Erythroblast (primary cell): ENCODE measurements at places on chromosomes 6 and 20.

DNA sequence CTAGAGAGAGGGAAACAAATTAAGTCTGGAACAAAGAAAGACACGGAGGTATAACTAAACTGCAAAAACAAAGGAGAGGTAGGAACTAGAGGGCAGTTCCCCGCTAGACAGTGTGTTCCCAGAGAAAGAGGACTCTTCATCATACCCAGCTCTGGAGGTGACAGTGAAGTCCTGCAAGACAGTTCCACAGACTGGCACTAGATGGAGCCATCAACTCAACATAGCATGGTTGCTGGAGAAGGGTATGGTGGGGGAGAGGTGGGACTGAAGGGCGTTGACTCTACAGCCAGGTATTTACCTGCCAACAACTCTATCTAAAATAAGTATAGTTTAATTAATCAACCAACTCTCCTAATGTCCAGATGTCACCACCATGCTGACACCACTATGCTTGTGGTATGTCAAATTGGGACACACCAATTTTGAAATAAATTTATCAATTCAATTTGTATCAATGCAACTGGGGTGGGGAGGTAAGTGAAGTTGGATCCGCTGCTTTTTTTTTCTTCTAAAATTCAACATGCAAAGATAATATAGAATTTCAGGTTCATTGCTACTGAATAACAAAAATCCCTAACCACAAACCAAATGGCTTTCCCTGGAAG is 9.7 kb downstream of the BACH2 start:
- DNase-seq: peak; percentile 67

- peak; percentile 85 for DNase-seq
These were observed 46.2 kb downstream of the GJA10 start for GRCh38 chr6:89940225-89941027.

GRCh38 chr6:6328451-6328850 is 8.0 kb upstream of the F13A1 start:
- DNase-seq: no peak

DNA sequence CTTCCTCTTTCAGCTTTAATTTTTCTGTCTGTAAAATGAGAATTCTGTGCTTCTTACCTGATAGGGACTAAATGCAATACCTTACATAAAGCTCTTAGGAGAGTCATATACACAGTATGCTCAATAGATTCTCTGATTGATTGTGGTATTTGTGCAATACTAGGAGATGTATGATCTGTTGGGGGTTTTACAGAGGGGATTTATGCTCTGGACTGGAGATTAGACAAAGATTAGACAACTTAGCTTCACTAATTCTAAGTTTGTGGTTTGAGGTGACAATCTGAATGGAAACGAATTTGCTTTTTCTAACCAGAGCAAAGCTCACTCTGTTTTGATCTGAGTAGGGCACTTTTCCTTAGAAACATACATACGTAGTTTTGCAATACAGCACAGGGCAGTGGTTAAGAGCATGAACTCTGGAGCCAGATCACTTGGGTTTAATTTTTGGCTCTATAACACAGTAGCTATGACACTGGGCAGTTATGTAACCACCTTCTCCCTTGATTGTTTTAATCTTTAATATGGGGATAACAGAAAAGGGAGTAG is 126.2 kb downstream of the RNF144B start:
- no peak for DNase-seq

GRCh38 chr20:8246716-8247115 is 114.7 kb downstream of the PLCB1 start:
- DNase-seq: no peak

GRCh38 chr20:63573647-63574131 is 350 bp downstream of the HELZ2 start:
- DNase-seq: no peak

GRCh38 chr6:121617388-121617787 is 181.9 kb downstream of the GJA1 start:
- DNase-seq: no peak

DNA sequence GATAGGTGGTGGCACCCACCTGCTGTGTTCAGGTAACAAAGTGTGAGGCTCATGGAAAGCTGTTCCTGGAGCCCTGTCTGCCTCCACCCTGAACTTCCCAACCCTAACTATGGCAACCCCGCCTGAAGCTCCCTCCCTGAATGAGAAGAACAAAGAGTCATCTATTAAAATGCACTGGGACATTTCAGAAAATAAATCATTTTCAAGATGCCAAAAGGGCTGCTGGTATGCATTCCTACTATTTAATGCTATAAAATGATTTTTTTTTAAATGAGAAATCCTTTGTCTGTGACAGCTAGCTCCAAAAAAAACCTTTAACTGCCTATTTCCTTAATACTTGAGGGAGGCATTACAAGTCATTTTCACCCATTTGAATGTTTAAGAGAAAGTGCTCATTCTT is 84.3 kb upstream of the MRPS10 start:
- DNase-seq: no peak

DNA sequence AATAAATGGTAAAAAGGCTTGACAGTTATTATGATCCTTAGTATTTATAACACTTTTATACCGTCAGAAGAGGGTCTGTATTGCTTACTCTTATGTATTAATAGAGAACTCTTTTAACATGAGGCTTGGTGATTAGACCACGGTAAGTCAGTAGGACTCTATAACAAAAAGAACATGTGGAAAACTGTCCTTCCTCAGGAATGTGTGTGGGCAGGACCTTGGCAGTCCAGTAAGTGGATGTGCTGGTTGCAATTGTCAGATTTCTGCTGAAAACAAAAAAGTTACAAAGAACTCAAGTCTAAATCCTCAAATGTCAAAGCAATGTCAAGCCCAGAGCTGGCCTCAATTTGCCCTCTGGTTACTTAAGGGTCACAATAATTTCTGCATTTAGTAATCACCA is 81.1 kb downstream of the PLCG1 start:
- no peak for DNase-seq

GRCh38 chr6:147341486-147341885 is 137.3 kb downstream of the STXBP5 start:
- no peak for DNase-seq

- DNase-seq: no peak
These were observed 8.0 kb upstream of the PTPN1 start for GRCh38 chr20:50501972-50502745.

DNA sequence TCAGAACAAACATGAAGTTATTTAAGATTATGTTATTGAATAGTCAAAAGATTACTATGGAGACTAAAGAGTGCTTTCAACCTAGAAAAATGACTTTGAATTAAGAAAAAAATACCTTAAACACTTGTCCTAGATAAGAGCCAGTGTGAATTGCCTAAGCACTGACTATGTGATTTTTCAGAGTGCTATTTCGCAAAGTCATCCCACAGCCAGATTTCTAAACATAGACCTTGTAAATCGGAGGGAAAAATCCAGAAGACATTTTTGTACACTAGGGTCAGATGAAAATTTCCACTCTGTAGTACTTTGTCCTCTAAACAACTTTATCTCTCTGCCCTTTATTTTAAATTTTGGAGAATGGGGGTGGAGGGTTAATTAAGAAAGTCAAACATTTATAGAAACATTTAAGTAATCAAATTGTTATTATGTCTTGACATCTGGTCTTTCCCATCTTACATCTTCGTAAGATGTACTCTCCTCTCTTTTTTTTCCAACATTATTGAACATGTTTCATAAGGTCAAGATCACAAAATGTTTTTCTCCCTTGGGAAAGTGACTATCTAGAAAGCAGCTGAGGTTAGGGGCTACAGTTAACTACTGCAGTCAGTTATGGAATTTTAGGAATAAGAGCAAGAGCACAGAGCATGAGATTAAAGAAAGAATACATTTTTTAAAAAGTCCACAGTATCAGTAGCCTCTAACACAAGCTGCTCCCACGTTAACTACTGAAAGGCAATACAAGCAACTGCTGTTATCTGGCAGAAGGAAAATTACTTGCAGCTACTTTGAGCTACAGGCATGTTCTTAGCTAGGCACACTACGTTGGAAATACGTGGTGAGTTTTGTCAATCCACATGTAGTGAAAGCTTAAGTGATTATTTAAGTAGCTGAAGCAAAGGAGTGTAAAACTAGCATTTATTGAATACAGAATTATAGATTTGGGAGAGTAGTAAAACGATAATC is 648.5 kb downstream of the HTR1B start:
- no peak for DNase-seq

DNA sequence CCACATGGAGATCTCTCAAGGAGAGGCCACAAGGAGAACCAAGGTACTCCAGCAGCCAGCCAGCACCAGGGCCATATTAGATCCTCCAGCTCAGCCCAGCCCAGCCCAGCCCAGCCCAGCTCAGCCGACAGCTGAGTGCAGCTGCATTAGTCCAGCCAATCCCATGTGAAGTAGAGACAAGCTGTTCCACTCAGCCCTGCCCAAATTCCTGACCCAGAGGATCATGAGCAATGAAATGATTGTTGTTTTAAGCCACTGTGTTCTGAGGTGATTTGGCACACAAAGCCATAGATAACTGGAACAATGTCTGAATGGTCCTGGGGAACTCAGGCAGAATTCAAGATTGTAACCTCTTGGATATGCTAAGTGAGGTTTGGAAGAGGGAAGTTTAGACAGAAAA is 59.5 kb upstream of the BMP2 start:
- no peak for DNase-seq

- no peak for DNase-seq
These were observed 101.0 kb upstream of the MPC1 start for GRCh38 chr6:166483573-166484250.

GRCh38 chr6:22658934-22659333 is 89.6 kb downstream of the HDGFL1 start:
- no peak for DNase-seq

DNA sequence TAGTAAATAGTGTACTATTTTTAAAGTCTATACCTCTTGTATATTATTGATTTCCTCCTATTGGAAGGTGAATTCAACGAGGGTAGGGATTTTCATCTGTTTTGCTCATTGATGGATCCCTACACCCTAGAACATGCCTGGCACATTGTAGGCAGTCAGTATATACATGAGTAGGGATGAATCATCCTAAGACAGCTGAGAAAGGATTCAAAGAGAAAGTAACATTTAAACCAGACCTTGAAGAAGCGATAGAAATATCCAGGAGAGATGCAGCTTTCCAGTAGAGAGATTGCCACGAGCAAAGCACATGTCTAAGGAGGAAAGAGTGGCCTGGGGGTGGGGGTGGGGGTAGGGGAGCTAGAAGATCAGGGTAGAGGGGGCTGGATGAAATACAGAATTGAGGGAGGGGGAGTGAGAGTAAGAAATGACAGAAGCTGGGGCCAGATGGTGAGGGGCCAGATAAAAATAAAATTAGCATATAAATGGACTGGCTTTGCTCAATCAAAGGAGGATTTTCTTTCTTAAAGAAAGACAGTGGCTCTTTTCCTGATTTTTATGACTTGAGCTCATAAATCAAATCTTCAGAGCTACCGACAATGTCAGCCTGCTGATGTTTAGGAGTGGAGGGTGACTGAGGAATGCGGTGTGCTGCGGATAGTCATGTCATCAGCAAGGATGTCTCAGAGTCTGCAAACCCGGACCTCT is 168.2 kb downstream of the SAMD5 start:
- no peak for DNase-seq

- DNase-seq: peak; percentile 34
These were observed 4.6 kb downstream of the HLA-DPB1 start for GRCh38 chr6:33080127-33081089.

DNA sequence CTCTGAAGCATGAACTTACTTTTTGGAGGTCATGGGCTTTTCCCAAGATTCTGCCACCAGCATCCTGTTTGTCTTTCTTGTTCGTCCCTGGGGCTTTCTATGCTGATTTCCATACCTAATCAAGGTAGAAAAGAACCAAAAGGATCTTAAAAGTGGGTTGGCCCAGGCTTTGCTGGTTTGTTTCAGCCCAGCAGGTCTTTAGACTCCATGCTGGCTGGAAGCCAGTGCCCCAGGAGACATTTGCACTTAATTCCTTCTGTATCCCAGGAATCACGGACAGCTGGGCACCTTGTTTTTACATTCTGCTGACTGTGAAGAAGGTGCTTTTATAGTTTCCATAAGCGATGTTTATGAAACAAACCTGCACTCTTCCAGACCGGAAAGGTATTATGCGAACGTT is 195.9 kb downstream of the CDH4 start:
- DNase-seq: no peak

DNA sequence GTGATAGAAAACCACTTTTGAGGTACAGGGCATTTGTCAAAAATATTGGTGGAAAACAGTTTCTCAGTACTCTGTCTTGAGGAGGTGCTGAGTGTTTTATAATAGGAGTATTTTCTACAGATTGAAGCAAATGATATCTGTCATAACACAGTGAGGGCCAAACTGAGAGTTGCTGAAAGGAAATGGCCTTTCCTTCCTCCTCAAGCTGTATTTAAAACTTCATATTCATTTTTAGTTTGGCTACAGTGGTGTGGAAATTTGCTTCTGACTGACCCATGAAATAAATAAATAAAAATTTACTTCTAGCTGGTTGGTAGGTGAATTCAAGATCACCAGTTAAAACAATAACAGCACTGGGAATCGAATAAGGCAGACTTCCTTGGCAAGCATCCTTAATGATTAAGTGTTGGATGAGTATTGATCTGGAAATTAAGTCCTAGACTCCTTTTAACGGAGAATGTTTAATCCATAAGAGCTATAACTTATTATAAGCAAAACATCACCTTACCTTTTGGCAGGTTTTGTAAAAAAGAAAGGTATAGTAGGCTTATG is 828.6 kb upstream of the CITED2 start:
- DNase-seq: no peak

GRCh38 chr6:170049641-170050561 is 241.0 kb downstream of the DLL1 start:
- no peak for DNase-seq

GRCh38 chr20:10763112-10763511 is 89.3 kb upstream of the JAG1 start:
- DNase-seq: no peak

- no peak for DNase-seq
These were observed 14.3 kb downstream of the RIMS1 start for GRCh38 chr6:71900642-71901041.

DNA sequence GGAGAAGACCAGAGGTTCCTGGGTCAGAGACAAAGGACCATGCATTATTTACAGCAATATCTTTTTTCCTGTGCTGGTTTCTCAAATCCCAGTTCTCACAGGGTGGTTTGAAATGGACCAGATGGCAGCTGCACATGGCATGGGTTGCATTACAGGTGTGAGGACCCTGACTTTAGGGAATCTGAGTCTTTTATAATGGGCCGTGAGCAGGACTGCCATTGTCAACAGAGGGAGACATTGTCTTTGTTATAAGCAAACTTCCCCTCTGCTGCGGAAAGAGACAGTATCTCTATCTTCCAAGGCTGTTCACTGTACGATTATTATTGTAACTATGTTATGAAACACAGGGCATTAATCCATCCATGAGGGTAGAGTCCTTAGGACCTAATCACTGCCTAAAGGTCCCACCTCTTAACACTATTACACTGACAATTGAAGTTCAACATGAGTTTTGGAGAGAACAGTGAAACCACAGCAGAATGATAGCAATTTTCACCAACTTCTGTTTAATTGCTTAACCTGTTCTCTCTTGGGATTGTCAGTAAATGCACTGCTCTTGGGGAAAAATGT is 156.1 kb upstream of the AGPAT4 start:
- no peak for DNase-seq

DNA sequence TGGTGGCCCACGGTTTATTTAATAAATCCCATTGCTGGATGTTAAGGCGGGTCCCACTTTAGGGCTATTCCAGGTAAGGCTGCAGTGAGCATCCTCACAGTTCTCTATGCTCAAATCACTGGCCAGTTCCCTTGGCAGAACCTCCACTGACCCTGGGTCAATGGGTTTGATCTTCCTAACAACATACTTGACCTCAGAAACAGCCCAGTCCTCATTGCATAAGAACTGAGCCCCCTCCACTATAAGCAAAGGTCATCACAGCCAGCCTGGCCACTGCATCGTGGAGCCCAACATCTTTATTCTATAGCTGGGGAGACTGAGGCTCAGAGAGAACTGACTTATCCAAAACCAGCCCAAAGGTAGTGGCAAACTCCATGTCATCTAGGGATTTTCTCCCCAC is 4.3 kb upstream of the BPIFB1 start:
- DNase-seq: no peak
